ENCODE measurements at places on chromosomes 6 and 20.

GRCh38 chr20:41142919-41143318 lies 5.6 kb downstream of the PLCG1 start:
- DNase-seq = no peak

GRCh38 chr20:24441661-24442060 lies 27.8 kb upstream of the SYNDIG1 start:
- DNase-seq = no peak

DNA sequence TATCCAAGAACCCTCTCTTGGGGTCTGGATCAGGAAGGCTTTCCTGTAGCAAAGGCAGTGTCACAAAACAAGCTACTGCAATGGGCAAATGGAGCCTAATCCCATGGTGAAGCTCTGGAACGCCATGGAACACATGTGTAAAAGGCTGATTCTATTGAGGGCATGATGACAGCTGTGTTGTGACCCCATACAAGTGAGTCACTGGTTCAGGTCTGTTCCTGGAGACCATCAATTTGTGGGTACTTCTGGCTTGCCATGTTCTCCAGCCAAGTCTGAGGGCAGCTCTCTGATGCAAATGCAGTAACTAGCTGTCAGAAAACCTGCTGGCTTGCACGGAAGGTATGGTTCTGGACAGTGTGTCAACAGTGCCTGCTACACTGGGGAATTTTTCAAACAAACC lies 33.3 kb upstream of the ECHDC1 start:
- no peak for DNase-seq

DNA sequence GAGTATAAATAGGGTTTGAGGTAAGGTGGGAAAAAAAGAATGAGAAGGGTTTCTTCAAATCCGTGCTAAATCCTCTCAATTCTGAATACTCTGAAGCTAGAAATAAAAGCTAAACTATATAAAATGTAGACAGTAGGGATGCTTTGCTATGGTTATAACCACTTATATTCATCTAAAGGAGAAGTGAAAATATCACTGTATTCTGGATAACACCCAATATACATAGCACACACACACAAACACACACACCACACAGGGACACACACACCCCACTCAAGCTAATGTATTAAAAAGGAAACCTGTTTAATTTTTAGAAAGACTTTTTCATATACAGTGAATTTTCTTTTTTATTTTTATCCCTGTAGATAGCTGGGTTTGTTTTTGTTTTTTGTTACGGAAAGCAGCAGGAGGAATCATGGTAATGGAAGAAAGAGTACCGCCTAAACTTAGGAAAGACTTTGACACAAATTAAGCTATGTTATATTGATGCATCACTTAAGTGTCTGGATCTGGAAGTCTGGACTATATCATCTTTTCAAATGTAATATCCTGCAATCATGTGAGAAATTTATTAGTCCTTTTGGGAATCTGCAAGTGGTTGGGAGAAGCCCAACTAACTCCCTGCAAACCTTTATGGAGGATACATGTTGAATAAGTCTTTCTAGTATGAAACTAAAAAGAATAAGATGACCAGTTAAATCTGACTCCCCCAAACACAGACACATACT lies 68.4 kb upstream of the FABP7 start:
- no peak for DNase-seq

GRCh38 chr20:37921341-37921929 lies 18.5 kb downstream of the VSTM2L start:
- DNase-seq = no peak

- no peak for DNase-seq
Observed at GRCh38 chr20:43188861-43189553, 699 bp downstream of the PTPRT start.

DNA sequence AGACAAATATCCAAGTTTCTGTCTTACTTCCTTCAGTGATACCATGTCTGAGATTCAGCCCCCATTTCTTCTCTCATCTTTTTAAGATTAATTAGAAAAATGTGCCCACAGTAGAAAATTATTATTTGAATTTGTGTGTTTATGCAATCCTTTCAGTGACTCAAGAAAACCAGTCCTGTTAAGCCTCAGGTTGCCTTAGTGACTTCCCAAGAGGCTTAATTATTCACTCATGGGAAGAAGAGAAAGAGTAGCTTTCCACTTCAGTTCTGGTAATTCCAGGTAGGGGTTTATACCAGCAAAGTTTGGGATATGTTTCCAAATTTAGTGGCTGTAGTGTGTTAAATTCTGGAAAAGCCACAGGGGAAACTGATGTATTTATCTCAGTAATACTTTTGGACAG lies 149.1 kb downstream of the RIMS1 start:
- DNase-seq = no peak

- no peak for DNase-seq
Observed at GRCh38 chr20:11995805-11996567, 78.3 kb downstream of the BTBD3 start.

DNA sequence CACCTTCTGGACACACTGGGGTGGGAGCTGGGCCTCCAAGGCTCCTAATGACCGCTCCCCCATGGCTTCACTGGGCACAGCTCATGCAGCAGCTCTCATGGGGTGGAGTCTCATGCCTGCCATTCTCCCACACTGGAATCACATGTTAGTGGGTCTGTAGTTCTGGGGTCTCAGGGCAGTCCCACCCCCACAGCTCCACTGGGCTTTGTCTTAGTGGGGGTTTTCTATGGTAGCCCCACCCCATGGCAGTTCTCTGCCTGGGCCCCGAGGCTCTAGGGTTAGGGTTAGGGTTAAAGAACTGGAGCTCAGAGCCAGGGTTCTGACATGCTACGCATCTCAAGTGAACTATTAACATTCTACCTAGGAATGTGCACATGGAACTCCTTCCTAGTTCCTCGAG lies 139.0 kb downstream of the PCSK2 start:
- DNase-seq = no peak

DNA sequence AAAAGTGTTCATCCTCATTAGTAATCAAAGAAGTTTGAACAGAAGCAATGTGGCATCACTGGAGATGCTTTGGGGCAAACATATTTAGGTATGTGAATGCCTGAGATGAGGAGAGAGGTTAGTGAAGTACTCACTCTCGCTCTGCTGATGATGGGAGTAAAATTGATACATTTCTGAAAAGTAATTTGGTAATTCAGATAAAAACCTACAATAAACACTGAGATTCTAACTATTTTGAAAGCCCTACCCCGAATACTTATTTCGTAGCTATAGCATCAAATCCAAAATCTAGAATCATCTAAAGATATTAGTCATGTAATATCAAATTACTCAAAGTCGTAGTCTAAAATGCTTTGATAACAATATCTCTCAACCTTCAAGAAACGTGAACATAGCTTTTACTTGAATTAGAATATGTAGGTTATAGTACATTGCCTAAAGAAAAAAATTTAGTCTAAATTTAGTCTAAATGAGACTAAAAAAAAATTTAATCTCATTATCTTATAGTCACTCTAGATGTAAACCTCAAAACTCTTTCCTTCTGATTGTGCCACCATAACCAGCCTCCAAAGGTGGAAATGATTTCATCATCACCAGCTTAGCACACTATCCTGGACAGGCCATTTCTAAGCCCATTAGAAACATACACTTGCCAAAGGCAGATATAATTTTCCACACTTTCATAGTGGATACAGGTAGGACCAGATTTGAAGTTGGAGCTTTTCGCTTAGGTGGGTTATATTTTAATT lies 232.5 kb upstream of the TAB2 start:
- DNase-seq = no peak

GRCh38 chr6:91029211-91029610 lies 442.3 kb upstream of the MAP3K7 start:
- DNase-seq = no peak

GRCh38 chr20:2174067-2174466 lies 72.4 kb downstream of the STK35 start:
- no peak for DNase-seq

DNA sequence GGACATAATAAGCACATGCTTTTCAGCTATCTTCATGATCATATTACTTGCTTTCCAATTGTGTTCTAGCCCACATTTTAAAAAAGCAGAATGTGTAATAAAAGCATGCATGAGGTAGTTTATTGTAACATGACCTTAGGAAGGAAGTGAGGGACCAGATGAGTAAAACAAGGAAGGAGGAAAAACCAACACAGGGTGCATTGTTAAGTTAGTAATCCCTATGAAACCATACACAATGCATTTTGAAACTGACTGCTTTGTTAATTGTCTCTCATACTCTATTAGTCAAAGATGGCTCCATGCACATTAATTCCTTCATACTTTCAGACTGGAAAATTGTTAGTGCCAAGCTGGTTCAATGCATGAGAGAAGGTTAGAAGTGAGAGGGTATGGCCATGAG lies 37.7 kb upstream of the CENPW start:
- no peak for DNase-seq

DNA sequence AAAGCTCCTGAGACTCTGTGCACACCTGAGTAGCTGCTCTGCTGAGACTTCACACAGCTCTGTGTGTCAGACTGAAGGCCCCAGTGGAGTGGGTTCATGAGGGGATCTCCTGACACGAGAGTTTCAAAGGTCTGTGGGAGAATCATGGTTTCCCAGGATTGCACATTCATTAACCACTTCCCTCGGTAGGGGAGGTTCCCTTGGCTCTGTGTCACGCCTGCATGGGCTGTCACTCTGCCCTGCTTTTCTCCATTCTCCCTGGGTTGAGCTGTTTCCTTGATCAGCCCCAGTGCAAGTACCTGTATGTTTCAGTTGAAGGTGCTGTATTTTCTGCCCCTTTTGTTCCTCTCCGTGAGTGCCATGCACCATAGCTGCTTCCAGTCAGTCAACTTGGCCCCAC lies 236.9 kb downstream of the EPM2A start:
- DNase-seq = no peak

- DNase-seq = no peak
Observed at GRCh38 chr6:18352001-18352400, 35.1 kb upstream of the RNF144B start.

DNA sequence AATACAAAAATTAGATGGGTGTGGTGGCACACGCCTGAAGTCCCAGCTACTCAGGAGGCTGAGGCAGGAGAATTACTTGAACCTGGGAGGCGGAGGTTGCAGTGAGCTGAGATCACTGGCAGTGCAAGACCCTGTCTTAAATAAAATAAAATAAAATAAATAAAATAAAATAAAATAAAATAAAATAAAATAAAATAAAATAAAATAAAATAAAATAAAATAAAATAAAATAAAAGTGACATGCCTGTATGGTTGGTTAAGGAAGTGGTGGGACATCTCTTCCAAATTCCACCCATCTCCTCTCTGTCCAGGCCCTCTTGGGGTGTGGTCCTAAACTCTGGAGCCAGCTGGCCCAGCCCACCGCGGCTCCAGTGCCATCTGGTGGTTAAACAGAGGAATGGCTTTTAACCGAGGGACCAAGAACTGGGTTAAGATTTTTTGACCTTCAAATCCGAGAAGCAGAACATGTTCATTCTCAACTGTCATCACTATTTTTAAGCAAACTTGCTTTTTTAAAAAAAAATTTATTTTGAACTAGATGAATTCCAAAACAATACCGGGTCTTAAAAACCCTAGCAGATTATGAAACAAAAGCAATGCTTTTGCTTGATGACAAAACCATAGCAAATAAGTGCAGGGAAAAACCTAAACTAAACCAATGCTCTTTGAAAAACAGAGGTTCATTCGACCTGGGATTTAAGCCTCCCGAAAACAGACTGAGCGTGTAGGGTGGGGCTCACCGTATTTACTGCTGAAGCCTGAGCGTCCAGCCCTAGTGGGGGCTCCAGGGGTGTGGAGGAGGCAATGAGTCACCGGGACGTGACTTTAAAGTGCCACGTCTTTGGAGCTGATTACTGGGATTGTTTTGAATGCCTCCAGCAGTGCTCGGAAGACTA lies 68.8 kb downstream of the CDC5L start:
- DNase-seq = no peak

GRCh38 chr20:43695571-43695970 lies 28.7 kb downstream of the MYBL2 start:
- DNase-seq = no peak

DNA sequence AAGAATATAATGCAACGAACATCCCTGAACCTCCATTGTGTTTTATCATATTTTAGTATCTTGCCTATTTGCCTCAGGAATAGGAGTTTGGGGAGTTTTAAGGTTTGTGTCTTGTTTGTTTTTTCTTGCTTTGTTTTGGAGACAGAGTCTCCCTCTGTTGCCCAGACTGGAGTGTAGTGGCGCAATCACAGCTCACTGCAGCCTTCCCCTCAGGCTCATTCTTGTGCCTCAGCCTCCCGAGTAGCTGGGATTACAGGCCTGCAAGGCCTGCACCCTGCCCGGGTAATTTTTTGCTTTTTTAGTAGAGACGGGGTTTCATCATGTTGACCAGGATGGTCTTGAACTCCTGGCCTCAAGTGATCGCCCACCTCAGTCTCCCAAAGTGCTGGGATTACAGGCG lies 63.3 kb upstream of the CARMIL1 start:
- no peak for DNase-seq

DNA sequence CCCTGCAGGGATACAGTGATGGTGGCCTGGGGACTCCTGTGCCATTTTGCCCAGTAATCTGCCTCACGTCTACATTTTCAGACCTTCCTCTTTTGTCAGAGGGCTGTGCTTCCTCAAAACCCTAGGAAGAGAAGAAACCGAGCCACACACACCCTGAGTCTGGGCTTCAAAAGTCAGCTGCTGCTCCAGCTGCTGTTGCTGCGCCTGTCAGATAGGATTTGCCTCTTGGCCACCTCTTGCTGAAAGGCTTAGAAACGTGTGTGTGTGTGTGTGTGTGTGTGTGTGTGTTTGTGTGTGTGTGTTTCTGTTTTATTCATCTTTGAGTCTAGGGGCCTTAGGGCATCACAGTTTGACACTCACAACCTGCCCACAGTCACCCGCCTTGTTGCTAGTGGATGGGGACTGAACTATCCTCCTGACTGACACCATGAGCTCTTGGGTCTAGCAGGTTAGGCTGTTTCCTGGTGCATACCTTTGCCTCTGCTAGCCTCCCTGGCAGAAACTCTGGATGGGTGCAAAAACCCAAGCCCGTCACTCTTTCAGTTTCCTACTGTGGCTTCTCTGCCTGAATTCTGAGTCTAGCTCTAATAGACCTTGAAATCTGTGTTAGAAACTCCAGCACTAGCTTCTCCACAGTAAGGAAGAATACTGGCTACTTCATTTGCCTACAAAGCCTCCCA lies 94.9 kb upstream of the CEP85L start:
- DNase-seq = no peak
